Stimulated activated CD8-positive, alpha-beta memory T cell treated with anti-CD3 and anti-CD28 coated beads, Interleukin-15, amount 100 ng/mL, for 48 hours (primary cell): ENCODE measurements at places on chromosomes 3 and 15.

DNA sequence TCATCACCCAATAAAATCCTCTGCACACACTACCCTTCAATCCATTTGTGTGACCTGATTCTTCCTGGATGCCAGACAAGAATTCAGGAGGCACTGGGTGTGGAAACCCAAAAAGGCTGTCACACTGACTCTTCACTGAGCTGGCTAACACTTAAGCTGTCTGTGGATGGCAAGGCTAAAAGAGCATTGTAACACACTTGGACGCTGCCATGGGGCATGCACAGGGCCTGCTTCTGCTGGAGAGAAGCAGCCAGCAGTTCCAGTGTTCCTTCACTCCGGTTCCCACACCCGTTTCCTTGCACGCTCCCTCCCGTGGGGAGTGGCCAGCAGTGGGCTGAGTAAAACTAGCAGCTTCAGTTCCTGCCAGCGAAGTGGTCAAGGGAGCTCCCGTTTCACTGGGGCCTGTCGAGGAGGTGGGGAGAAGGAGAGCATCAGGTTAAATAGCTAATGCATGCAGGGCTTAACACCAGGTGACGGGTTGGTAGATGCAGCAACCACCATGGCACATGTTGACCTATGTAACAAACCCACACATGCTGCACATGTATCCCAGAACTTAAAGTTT, 737.1 kb downstream of the FHIT start:
- no peak for DNase-seq

GRCh38 chr3:39469945-39470344, 2.5 kb downstream of the MOBP start:
- no peak for DNase-seq

DNA sequence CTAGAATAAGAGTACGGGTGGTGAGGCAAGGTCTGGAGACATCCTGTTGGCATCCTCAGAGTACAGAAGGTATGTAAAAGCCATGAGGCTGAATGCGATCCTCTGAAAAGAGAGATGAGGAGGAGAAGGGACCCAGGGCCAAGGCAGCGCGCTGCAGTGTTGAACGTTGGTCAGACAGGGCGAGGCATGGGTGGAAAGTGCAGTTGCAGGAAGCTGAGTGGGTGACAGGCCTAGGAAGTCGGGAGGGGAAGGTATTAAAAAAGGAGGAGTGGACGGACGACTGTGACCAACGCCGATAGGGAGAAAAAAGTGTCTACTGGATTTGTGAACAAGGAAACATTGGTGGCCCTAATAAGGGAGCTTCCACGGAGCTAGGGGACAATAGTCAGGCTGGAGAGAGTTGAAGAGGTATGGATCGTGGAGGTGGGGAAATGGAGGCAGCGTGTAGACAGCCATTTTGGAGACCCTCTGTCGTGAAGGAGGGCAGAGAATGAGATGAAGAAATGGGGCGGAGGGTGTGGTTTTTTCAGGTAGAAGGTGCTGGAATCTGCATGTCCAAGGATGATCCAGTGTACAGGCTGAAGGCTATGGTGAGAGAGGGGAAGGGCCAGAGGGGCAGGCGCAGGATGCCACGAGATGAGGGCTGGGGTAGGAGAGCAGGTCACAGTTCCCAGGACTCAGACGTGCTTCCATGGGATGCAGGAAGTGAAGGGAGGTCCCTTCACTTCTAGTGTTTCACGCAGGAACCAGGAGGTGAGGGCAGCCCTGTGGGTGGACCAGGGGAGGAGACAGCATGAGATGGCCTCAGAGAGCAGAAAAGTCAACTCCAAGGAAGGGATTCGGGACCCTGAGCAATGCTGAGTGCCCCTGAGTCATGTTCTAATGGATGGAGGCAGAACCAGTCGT, 115.9 kb downstream of the ASB7 start:
- DNase-seq: no peak

DNA sequence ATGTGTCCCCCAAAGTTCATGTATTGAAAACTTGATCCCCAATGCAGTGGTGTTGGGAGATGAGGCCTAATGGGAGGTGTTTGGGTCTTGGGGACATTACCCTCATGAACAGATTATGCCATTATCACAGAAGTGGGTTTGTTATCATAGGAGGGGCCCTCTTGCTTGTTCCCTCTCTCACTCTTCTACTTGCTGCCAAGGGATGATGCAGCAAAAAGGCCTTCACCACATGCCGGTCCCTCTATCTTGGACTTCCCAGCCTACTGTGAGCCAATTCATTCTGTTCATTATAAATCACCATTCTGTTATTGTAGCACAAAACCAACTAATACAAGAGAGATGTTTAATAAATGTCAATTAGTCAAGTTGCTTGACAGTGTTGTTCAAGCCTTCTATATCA, 47.2 kb downstream of the FAM227B start:
- DNase-seq: no peak

DNA sequence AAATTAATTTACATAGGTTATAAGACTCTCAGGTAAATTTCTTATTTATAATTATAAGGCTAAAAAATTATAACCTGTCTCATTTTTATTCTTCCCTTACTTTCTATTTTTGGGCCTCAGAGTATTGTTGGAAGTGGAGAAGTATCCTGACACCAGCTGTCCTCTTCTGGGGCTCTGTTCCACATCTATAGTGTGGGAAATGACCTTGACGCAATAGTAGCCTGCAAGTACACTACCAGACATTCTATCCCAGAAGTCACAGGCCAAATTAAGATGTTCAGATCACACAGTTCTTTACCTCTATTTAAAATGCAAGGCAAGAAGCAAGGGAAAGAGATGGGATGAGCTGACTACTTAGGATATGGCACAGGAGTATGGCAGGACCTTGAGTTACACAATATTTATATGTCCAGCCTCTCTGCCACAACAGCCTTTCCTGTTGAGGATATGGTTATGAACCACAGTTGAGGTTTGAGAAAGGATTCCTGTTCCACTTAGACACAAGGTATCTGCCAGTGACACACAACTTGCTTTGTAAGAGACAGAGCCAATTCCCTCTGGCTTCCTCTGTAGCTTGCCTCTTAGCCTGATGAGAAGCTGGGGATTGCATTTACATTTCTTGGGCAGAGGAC, 158.0 kb upstream of the IL12A start:
- no peak for DNase-seq

DNA sequence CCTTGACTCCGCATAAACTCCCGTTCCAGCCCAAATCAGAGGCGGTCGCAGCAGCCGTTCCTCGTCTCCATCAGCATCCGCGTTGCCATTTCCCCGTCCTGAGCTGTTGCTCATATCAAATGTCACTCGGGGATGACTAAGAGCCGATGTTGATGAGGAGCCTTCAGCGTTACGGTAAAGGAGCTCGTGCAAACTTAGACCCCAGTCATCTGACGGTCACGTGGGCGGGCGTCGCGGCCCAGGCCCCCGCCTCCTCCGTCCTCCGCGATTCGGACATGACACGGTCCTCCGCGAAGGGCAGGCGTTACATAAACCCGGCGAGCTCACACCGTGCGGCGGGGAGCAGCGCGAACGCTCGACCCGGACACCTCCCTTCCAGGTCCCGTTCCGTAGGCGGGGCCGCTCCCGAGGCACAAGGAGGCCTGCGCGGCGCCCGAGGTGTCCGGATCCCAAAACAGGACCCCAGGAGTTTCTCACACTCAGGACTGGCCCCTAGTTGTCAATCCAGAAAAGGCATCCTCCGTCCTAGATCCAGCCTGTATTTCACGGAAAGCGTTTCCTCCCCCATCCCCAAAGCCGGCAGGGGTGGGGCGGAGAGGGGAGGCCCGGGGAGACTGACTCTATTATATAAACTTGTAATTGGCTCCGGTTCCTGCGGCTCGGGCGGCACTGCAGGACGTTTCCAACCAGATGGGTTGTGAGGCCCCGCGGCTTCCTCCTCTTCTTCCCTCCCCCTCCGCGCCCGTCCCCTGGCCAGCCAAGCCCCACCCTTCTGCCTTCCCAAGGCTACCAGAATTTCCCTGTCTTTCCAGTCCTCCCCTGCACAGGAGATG, 100.0 kb upstream of the IGF1R start:
- DNase-seq: peak; percentile 28

DNA sequence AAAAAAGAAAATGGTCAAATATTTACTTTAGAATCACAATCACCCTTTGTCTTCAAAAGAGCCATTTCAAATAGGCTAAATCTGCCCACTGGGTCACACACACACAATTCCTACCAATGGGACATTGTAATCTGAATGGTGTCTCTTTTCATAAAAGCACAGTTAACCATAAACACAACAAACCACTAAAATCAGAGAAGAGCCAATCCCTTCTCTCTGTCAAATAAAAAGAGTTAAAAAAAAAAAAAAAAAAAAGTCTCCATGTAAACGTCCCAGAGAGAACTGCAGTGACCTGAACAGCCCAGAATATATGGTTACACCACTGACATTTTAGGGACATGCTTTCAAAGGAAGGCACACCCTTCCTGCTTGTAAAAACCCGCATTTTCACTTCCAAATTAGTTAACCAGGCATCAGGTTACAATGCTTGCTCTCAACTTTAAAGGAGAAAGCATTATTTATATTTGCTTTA, 63.7 kb downstream of the PRICKLE2 start:
- DNase-seq: no peak

GRCh38 chr3:71356265-71356664, 227.3 kb downstream of the FOXP1 start:
- no peak for DNase-seq

GRCh38 chr3:33041909-33042308, 55.0 kb downstream of the GLB1 start:
- DNase-seq: no peak

DNA sequence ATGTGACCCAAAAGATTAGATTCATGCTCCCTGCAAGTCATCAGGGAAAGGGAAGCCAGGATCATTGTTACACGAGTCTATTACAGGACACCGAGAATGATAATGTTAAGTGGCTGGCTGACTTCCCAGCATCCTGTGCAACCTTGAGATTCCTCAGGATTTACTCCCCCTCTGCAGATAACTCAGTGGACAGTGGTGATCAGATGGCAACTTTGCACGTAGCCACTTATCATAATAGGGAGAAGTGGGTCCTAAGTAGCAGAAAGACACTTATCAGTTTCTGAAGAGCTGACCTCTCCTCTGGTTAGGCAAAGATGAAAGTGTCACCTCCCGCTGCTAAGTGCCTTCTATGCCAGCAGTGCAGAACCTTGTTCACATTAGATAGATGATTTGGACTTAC, 6.7 kb upstream of the TMPRSS7 start:
- DNase-seq: no peak

GRCh38 chr15:98667521-98668179, 19.3 kb downstream of the IGF1R start:
- no peak for DNase-seq

- DNase-seq: no peak
Measured at GRCh38 chr3:41202834-41203345, 3.6 kb downstream of the CTNNB1 start.

- DNase-seq: no peak
Measured at GRCh38 chr15:83766339-83766738, 112.4 kb downstream of the ADAMTSL3 start.

- no peak for DNase-seq
Measured at GRCh38 chr15:58430224-58430787, 1.5 kb upstream of the LIPC start.

DNA sequence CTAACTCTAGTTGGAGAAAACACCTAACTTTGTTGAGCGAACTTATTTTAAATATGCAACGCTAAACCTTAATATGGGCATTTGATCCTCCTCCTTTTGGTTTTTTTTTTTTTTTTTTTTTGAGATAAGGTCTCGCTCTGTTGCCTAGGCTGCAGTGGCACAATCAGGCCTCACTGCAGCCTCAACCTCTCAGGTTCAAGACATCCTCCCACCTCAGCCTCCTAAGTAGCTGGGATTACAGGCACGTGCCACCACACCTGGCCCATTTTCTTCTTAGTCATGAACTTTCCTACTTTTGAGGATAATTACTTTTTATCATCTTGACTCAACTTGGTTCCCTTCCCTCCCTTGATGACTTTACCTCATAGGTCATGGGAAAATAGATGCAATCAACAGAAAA, 3.9 kb downstream of the NUSAP1 start:
- no peak for DNase-seq

DNA sequence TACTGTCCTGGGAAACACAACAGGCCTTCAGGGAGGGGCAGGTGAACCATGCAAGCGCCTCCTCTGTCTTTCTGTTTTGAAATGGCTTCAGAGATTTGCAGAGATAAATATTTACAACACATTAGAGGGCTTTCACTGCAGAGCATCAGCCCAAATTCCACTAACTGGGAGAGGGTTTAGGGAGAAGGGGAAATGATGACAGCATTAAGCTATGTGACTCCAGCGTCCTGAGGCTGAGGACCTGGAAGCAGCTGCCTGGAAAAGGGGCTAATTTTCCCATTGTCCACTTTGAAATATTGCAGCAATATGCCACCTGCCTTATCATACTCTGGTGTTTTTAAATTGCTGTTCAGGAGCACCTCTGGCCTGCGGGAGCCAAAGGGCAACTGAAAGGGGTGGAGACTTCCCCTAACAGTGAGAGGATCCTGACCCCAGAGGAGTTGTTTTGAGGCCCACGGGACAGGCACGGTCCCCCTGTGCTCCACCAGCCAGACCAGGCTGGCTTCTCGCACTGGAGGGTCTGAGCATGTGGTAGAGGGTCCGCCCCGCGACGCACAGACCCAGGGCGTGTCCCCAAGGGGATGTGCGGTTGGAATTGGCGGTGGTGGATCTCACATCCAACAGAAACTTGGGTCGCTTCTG, 110.6 kb downstream of the XXYLT1 start:
- no peak for DNase-seq

DNA sequence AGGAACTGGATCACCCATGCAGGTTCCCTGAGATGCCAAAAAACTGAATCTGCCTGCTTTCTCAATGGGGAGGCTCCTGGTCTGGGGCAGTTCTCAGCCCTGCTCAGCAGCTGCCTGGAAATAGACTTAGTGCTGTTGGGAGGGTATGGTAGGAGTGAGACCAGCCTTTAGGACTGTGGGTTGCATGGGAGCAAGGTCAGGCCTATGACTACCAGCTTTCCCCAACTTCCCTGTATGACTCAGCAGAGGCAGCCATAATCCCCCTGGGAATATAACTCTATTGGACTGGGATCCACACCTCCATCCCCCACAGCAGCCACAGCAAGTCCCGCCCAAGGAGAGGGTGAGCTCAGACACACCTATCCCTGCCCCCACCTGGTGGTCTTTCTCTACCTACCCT, 87.0 kb downstream of the CFAP44 start:
- no peak for DNase-seq

DNA sequence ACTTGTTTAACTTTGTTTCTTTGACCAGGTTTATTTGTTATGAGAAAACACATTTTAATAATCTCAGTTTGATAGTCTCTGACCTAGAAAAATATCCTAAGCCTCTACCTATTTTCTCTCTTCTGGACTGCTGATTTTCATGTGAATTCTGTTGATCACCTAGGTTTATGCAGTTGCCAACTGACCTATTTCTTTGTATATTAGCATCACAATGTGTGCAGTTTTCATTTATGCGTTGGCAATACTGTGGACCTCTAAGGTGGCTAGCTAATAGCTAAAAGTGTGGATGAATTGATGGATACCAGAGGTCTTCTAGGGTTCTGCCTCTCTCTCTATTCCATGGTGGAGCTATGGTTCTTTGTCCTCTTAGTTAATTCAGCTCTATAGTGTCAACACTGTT, 72.1 kb downstream of the LRRC49 start:
- DNase-seq: no peak

- DNase-seq: no peak
Measured at GRCh38 chr3:57803647-57804081, 47.6 kb downstream of the SLMAP start.
